ENCODE measurements at places on chromosomes 2 and 18.

DNA sequence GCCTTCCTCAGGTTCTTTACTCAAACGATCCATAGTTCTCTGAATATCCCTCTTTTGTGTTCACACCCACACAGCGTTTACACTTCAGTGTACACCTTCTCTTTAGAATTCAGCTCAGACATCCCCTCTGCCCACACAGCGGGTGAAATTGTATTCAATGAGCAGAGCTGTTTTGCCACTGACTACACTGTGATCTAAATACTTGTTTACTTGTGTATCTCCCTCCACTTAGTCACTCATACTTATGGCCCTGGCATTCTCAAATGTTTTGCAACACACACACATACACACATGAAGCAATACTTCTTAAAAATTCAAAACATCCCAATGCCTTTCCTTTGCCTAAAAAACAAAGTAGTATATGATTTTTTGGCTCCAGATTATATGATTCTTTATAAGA lies 297.1 kb downstream of the TMX3 start:
- DNase-seq = no peak

- no peak for DNase-seq
Observed at GRCh38 chr2:17901246-17901645, 22.8 kb downstream of the KCNS3 start.

- DNase-seq = no peak
Observed at GRCh38 chr2:73610111-73610510, 32.1 kb downstream of the NAT8 start.

DNA sequence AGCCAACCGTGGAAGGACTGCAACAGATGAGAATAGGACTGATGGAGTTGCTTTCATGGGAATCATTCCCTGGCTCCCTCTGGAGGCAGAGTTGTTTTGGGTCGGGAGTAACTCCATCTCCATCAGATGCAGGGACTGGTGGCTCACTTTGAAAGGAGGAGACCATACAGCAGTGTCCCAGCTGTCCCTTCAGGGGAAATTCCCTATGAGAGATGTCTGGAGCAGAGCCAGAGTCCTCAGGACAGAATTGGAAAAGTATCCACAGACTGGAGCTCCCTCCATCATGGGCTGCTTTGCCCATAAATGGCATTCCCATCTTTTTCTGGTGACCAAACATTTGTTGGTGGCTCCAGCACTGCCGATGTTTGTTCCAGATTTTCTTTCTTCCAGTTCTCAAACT lies 144.3 kb downstream of the NCK2 start:
- no peak for DNase-seq

DNA sequence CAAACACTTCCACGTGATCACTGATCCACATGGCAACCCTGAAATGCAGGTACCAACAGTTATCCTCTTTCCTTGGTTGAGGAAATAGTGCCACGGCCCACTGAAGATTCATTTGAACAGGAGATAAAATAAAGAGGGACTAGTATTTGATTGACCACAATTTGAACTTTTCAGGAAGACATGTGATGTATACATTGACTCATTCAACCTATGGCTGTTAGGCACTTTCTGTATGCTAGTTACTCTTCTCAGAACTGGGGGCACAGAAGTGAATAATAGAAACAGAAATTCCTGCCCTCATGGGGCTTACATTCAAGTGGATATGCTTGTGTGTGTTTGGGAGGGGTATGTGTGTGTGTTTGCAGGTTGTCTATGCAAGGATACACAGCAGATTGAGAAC lies 199.6 kb downstream of the PRKCE start:
- DNase-seq = no peak

- no peak for DNase-seq
Observed at GRCh38 chr2:109370399-109371035, 241.5 kb downstream of the SH3RF3 start.

DNA sequence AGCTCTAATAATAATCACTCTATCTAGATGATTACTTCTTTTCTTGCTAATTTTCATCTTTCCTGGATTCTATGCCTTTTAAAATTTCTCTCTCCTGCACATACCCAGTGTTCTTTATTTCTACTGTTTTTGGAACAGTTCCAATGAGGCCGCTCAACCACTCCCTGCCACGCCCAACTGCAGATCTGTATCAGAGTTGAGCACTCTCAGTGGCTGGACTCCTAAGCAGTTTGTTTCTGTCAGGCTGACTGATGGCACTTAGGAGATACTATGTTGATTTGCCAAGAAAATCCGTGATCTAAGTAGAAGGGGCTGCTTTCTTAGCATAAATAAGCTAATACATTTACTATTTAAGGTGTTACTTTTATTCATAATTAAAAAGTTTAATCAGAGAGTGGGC lies 192.8 kb downstream of the ARHGAP15 start:
- no peak for DNase-seq

DNA sequence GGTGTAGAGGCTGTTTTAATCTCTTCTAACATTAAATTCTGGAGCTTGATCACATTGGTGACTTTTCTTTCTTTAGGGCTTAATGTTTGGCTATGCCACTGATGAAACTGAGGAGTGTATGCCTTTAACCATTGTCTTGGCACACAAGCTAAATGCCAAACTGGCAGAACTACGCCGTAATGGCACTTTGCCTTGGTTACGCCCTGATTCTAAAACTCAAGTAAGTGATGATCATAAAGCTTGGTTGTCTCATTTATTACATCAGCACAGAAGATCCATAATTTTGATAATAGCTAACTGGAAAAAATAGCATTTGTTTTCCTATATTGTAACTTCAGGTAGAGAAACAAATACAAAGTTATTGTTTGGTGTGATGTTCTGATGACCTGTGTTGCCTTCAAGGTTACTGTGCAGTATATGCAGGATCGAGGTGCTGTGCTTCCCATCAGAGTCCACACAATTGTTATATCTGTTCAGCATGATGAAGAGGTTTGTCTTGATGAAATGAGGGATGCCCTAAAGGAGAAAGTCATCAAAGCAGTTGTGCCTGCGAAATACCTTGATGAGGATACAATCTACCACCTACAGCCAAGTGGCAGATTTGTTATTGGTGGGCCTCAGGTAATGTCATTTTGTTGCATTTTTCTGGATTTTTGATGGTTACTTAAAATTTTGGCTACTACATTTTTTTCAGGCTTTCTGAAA lies 2.9 kb downstream of the MAT2A start:
- DNase-seq = no peak

DNA sequence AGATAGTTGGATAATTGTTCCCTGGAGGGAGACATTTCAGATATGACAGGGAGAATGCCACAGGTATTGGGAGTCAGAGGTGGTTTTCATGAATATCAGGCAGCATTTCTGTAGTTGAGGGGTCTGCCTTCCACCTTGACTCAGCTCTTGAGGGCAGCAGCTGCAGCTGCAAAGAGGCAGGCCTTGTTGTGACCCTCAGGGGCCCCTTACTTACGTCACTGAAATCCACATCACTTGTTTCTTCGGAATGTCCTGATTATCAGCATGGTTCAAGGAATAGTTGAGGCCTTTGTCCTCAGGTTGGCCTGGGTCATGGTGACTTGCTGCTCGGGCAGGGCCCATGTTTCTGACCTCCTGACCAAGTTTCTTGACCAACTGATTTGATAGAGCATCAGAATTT lies 46.9 kb downstream of the TMEM17 start:
- DNase-seq = no peak

- DNase-seq = no peak
Observed at GRCh38 chr2:236861944-236862343, 223.7 kb upstream of the COPS8 start.

DNA sequence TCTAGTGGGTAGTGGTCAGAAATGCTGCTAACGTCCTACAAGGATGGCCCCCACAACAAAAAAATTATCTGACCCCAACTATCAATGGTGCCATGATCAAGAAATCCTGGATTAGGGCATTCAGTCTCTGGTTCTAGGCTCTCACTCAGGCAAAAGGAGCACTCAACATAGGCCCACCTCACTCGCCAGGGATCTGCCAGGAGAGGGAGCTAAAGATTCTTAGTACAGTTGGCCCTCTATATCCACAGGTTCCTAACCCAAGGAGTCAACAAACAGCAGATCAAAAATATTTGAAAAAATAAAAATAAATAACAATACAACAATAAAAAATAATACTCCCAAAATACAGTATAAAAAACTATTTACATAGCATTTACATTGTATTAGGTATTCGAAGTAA lies 10.0 kb downstream of the SLC4A5 start:
- no peak for DNase-seq

DNA sequence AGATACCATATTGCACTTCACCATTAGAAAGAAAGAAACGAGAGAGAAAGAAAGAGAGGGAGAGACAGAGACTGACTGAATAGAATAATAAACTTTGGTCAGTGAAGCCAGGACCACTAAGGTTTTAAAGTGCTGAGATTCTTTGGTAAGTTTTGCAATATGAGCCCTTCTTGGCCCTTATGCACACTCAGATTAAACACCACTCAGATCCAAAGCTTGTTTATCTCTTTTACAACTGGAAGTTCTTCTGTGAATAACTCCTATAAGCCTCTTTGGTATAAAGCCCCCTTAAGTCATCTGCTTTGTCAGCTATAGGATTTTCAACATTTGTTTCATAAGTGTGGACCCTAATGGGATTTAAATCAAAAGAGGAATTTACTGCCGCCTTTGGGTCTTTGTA lies 40.8 kb downstream of the PID1 start:
- no peak for DNase-seq

Data from CD8-positive, alpha-beta memory T cell (primary cell).